ENCODE measurements at places on chromosomes 11 and 22.

- no peak for DNase-seq
These were observed 885 bp downstream of the TRMU start for GRCh38 chr22:46336119-46337078.

GRCh38 chr11:124195189-124195734 lies 12.1 kb downstream of the OR10D3 start:
- no peak for DNase-seq

- DNase-seq = no peak
These were observed 16.8 kb downstream of the MACROD1 start for GRCh38 chr11:64148917-64149617.

DNA sequence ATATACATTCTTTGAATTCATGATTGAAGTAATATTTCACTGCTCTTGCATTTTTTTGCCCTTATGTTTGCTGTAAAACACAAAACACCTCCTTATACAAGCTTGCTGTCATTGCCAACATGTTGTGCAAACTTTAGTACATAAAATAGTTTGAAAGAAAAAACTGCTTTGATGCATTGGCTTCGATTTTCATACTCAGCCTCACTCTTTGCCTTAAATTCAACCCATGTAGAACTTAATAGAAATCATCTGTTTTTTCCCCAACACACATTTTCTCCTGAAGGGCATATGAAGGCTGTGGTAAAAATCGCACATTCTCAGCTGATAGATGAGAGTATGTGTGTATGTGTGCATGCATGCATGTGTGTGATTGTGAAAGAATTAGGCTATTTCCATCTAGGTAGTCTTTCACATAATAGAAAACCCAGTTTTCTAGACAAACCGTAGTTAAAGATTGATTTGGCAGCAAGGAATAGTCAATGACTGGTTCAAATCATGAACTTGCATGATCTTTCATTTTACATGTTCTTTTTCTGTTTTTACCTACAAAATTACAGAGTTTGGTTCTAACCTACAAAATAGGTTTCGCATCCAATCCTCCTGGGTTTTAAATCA lies 72.8 kb upstream of the MTMR2 start:
- DNase-seq = no peak

GRCh38 chr11:132999031-132999430 lies 533.3 kb downstream of the OPCML start:
- DNase-seq = no peak

DNA sequence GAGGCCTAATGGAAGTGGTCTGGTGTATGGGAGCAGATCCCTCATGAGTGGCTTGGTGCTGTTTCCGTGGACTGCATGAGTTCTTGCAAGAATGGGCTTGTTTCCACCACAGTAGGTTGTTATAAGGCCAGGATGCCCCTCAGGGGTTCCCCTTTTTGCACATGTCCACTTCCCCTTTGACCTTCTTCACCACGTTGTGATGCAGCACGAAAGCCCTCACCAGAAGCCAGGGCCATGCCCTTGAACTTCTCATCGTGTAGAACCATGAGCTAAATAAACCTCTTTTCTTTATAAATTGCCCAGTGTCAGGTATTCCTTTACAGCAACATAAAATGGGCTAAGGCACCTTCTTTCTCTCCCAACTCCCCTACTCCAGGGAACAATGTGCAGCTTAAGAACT lies 2.8 kb upstream of the NARS2 start:
- no peak for DNase-seq

GRCh38 chr11:119000906-119001305 lies 3.0 kb downstream of the CENATAC start:
- no peak for DNase-seq

DNA sequence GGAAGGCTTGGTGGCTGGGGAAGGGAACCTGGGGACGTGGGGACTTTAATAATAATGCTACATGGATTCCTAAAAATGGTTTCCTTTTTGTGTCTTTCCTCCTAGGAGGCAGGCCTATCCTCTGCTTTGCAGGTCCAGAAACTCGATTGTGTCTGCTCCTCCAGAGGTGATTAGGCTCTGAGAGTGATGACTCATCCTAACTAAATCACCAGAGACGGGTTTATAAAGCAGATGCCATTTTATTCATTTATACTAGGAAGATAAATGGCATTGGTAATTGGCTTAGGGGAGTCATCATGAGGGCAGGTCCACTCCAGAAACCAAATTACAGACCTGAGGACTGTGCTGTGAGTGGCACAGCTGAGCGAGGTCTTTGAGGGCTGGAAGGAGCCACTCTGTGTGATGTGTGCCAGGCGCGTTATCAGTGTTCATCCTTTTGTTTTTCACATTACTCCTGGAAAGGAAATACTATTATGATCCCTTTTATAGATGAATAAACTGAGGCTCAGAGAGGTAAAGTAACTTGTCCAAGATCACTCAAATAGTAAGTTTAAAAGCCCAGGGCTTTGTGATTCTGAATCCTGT lies 7.1 kb downstream of the NLRX1 start:
- DNase-seq = no peak

- DNase-seq = no peak
These were observed 12.4 kb upstream of the MAPK11 start for GRCh38 chr22:50282361-50283155.

DNA sequence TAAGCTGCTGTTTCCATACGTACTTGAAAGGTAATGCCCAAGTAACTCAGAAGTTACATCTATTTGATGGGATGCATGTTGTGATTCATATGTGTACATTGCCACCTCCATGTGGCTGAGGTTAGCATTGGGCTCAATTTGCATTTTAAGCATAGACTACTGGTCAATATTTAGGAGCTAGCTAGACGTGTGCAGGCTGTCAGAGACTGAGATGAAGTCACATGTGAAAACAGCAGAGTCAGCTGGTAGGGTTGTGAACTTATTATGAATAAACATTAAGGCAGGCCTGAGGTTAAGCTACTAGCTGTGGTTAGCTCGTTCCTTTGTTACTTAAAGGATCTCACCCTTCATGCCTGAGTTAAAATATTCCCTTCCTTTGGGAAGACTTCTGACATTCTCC lies 114.5 kb upstream of the MTNR1B start:
- DNase-seq = no peak

GRCh38 chr11:67551127-67551526 lies 27.9 kb upstream of the CABP2 start:
- DNase-seq = no peak

- no peak for DNase-seq
These were observed 157.3 kb upstream of the TRPC6 start for GRCh38 chr11:101741061-101741460.

GRCh38 chr11:110432713-110433392 lies 3.1 kb downstream of the FDX1 start:
- no peak for DNase-seq

All from cortex of kidney (tissue), 1 donor.